ENCODE measurements at places on chromosomes 3 and 15.
A peak's percentile ranks its signal among the peaks of the same experiment; 100 is the strongest.

DNA sequence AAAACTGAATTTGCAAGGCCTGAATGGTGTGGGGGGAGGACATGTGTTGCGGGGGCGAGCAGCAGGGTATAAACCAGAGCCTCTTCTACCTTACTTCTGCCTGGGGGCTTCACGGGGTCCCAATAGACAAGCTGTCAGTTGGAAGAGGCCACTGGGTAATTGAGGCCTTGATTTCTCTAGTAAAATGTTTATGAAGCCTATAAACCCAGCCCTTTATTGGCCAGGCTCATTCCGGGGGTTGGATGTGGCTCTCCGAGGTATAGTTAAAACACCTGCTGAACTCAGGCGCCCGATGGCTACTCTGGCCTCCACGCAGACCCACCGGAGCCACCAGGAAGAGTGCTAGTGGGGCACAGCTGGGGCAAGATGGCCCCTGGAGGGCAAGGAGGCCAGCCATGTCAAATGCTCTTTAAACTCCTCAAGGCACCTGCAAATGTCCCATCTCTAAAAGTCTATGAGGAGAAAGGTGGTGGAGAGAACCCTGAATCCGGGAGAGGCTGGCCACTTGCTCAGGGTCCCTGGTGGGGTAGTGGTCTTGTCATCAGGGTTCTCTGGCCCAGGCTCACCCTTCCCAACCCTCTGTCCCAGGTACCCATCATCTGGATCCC is 34.3 kb downstream of the IGDCC3 start:
- DNase-seq, result no peak

GRCh38 chr3:33834096-33834453 is 35.6 kb downstream of the PDCD6IP start:
- no peak for DNase-seq

DNA sequence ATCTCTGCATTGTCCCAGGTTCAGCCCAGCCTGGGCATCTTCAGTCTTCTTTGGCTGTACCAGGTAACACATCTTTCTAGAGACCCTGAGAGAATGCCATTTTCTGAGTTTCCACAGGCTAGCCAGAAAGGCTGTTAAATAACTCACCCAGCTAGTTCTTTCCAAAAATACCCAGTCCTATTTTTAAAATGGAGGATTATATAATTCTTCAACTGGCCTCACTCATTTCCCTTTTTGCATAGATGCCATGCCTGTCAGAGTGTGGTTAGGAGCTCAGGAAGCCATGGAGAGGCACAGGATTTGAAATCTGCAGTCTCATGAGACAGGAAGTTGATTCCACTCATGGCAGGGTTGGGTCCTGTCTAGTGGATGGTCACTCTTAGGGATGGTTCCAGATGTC is 39.8 kb downstream of the CEMIP start:
- DNase-seq, result no peak

DNA sequence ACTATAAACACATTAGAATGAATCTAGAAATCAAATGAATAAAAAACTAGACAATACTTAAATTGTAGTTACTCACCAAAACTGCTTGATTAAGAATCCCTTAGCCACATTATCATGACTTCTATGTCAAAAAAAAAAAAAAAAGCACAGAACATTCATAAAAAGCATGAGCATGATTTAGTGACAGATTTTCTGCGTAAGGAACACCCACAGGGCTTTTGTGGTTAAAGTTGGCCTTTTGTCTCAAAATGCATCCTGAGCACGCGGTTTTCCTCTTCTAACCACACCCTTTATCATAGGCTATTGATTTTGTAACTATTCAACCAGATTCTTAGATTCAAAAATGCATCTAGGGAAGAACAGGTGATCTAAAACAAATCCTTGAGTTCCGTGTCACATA is 334.0 kb upstream of the NR2F2 start:
- DNase-seq, result no peak

- DNase-seq, result peak; percentile 17
These were observed 124.5 kb downstream of the TLE3 start for GRCh38 chr15:69973102-69973714.

GRCh38 chr3:148642616-148643015 is 55.1 kb upstream of the AGTR1 start:
- no peak for DNase-seq

DNA sequence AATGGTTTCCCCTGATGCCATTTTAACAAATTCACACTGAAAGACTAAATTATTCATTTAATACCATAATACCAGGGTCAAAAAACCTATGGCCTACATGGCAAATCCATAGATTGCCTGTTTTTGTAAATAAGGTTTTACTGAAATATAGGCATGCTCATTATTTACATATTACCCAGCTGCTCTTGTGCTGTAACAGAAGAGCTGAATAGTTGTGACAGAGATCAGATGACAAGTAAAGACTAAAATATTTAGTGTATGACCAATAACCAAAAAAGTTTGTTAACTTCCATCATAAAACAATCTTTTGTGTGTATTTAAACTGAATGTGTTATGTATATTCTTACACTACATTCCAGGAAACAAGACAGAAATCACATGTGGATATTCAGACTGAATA is 60.2 kb downstream of the DENND4A start:
- DNase-seq, result no peak

DNA sequence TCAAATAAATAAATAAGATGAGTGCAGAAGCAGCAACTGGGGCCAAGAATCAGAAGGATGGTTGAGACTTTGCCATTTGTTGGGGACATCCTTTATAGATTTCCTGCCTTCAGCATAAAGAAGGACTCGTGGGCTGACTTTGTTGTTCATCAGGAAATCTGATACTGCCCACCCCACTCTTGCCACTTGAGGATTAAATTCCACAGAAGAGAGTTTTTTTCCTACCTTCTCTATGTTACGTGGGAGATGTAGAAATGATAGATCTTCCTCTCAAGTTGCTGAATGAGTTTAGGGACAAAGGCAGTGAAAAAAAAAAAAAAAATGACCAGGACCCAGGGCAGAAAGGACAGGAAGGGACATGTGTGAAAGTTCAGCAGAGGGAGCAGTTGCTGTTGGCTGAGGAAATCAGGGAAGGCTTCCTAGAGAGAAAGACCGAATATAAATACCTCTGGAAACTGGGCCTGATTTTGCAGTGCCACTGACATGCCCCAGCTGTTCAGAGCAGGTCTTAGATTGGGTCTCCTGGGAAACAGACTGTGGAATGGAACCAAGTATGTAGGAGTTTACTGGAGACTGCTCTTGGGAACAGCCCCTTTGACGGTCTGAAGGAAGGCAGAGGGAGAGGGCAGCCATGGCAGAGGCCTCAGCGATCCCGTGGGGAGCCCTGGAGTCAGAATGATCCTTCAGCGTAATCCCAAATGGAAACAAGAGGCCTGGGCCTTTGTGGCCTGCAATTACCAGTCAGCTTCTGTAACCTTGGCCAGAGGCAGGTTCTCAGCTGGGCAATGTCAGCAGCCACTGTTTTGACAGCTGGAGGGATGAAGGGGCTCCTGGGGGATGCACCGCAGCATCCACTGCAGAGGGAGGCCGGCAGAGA is 50.9 kb downstream of the C3orf20 start:
- DNase-seq, result no peak

GRCh38 chr3:126540342-126540849 is 16.4 kb downstream of the CHST13 start:
- peak; percentile 14 for DNase-seq

- no peak for DNase-seq
These were observed 40.4 kb downstream of the GPD1L start for GRCh38 chr3:32146746-32147211.

DNA sequence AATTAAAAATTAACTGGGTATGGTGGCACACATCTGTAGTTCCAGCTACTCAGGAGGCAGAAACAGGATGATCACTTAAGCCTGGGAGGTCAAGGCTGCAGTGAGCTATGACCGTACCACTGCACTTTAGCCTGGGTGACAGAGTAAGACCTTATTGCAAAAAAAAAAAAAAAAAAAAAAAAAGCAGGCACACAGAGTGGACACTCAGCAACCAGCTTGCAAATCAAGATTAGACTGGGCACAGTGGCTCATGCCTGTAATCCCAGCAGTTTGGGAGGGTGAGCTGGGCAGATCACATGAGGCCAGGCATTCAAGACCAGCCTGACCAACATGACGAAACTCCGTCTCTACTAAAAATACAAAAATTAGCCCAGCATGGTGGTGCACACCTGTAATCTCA is 5.4 kb downstream of the CLN6 start:
- DNase-seq, result no peak

GRCh38 chr15:81889485-81889881 is 156.3 kb downstream of the MEX3B start:
- no peak for DNase-seq

- DNase-seq, result no peak
These were observed 176.7 kb upstream of the CADPS start for GRCh38 chr3:63051920-63052319.

GRCh38 chr15:50146632-50147031 is 27.6 kb upstream of the ATP8B4 start:
- no peak for DNase-seq

- no peak for DNase-seq
These were observed 95.0 kb downstream of the ANP32A start for GRCh38 chr15:68725736-68726135.

DNA sequence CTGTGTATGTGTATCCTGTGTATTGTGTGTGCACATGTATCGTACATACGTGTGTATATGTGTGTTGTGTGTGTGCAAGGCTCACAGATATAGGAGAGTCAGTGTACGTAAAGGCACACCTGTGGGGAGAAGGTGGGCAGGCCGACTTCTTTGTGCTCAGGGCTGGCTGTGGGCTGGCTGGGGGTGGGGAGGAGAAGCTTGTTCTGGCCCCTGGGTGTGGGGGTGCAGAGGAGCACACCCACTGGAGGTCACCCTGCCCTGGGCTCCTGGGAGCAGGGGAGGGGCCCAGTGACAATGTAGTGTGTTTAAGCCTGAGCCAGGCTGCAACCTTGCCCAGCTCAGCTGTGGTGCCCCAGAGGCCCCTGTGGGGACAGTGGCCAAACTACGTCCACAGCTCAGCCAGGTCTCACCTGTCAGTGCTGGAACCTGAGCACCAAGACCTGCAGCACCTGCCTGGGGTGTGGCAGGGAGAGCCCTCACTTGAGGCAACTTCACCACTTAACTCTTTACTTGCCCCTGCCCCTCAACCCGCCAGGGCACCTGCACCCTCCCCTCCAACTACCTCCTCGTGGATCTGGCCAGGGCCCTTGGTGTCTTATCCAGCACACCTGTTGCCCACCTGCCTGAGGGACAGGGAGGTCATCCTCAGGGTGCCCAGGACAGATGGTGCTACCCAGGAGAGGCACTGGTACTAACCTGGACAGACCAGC is 2.6 kb upstream of the HHATL start:
- DNase-seq, result peak; percentile 21

GRCh38 chr15:52021128-52021671 is 2.2 kb downstream of the MAPK6 start:
- DNase-seq, result no peak

- DNase-seq, result no peak
These were observed 3.5 kb downstream of the SLITRK3 start for GRCh38 chr3:165192610-165193192.

GRCh38 chr15:38190501-38190900 is 62.1 kb upstream of the SPRED1 start:
- no peak for DNase-seq

DNA sequence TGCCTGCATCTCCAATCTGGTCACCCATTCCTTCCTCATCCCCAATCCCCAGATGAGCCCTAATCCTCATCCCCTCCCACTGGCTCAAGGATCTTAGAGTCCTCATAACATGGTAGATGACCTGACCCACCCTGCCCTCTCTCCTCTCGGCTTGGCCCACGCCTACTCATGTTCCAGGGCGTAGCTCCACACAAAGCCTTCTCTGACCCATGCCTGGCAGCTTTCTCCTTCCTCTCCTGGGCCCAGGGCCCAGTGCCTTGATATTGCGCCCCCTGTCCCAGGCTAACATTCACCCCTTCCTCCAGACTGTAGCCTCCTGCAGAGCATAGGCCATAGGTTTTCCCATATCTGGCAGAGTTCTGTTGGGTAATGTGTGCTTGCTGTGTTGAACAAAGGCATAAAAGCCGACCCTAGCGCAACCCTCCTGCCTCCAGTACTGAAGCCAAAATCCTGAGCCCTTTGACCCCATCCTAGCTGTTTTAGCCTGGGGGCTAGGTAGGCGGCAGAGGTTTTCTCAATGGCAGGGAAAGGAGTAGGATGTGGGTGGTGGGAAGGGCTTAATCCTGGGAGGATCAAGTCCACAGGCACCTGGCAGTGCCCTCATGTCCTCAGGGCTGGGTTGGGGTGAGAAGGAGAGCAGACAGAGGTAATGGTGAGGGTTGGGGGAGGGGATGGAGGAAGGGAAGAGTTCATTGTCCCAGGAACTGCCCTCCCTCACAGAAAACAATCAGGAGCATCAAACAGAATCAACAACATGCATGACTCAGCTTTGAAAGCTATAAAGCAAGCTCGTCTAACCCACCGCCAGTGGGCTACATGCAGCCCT is 35.5 kb downstream of the MESD start:
- no peak for DNase-seq

GRCh38 chr15:60703207-60703933 is 224.4 kb upstream of the ICE2 start:
- DNase-seq, result peak; percentile 77

DNA sequence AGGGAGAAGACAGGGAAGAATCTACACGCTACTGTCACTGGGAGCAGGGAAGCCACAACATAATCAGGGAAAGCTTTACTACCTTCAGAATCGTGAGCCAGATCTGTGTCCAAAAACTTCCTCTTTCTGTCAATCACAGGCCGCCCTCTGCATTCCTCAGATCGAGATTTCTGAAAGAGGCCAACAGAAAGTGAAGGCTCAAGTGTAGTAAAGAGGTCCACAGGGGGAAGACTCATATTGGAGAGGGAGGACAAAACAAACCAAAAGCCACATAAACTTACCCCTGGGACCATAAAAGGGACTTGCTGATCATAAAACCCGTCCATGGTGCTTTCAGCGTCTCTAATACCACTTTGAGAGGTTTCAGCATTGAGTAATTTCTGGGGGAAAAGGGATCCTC is 3.3 kb downstream of the ETV5 start:
- DNase-seq, result no peak

- DNase-seq, result peak; percentile 45
These were observed 785 bp upstream of the MYRIP start for GRCh38 chr3:39808467-39809180.

GRCh38 chr3:194949592-194949991 is 263.9 kb downstream of the FAM43A start:
- DNase-seq, result no peak

GRCh38 chr15:39581242-39581792 is 438 bp downstream of the THBS1 start:
- no peak for DNase-seq

- no peak for DNase-seq
These were observed 5.0 kb downstream of the CMTM8 start for GRCh38 chr3:32243519-32243918.

DNA sequence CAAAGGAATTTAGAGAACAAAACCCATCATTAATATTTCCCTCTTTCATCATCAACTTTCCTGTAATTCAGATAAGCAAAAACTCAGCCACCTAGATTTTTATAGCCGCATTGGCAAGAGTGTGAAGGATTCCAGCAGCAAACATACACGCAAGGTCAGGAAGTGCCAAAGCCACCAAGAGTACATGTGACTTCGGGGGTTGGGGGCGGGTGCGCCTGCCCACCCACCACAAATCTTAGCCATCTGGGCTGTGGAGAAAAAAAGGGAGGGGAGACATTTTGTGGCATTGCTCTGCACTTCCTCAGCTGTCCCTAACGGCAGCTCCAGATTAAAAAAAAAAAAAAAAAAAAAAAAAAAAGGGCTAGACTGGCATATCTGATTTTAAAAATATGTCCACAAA is 148.4 kb downstream of the TNIK start:
- DNase-seq, result no peak
